Activated naive CD8-positive, alpha-beta T cell treated with anti-CD3 and anti-CD28 coated beads, Interleukin-2, amount 10 ng/mL, durations not matched to agents 7 days and 5 days (primary cell): ENCODE measurements at places on chromosomes 7 and 10. TPM values are rescaled to one million over a fixed set of nuclear protein-coding genes. Genes with fewer than 3 reads are reported as not detected.

SPDYE8 gene
- not detected for total RNA-seq

SLC4A2 gene
- 86.8 TPM for total RNA-seq

HOXA11 gene
- total RNA-seq: not detected

FAM241B gene
- 8.0 TPM for total RNA-seq

NSUN5 gene
- 59.9 TPM for total RNA-seq

UTF1 gene
- total RNA-seq: not detected

CPED1 gene
- total RNA-seq: not detected

ACSM6 gene
- total RNA-seq: not detected

C10orf67 gene
- total RNA-seq: 0.20 TPM

MYH16 gene
- not detected for total RNA-seq

TRPV5 gene
- not detected for total RNA-seq

C1QL3 gene
- not detected for total RNA-seq

AKR1C1 gene
- total RNA-seq: 1.1 TPM

SDK1 gene
- total RNA-seq: 0.20 TPM

RAMP3 gene
- total RNA-seq: not detected

VPS37D gene
- 0.86 TPM for total RNA-seq

PNLIP gene
- not detected for total RNA-seq

GIMAP8 gene
- total RNA-seq: 31.0 TPM

AGBL3 gene
- 6.7 TPM for total RNA-seq

COL28A1 gene
- total RNA-seq: not detected

FRMPD2 gene
- not detected for total RNA-seq
